ENCODE measurements at places on chromosomes 5 and 9.

- no peak for DNase-seq
Observed at GRCh38 chr9:129725795-129726251, 27.0 kb downstream of the PTGES start.

DNA sequence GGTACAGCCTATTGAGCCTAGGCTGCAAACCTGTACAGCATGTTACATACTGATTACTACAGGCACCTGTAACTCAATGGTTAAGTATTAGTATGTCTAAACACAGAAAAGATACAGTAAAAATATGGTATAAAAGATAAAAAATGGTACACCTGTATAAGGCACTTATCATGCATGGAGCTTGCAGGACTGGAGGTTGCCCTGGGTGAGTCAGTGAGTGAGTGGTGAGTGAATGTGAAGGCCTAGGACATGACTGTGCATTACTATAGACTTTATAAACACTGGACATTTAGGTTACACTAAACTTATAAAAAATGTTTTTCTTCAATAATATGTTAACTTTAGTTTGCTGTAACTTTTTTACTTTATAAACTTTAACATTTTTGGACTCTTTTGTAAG is 171.3 kb downstream of the SLC28A3 start:
- no peak for DNase-seq

- no peak for DNase-seq
Observed at GRCh38 chr5:133843911-133844310, 124.5 kb downstream of the C5orf15 start.

DNA sequence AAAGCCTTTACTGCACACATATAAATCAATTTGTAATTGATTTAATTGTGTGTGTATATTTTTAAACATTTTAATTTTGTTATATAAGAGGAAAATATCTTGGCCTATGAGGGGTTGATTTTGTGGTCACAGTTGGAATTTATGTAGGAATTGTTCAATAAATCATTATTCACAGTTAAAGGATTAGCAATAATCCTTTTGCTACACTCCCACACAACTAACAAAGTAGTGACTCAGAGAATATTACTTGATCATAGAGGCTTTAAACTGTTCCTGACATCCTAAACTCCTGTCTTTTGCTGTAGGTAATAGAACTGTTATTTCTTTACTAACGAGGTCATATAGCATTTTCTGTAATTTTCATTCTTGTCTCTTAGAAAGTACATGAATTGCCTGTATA is 95.5 kb downstream of the ZCCHC7 start:
- DNase-seq: no peak

GRCh38 chr5:95733107-95733665 is 2.0 kb downstream of the RHOBTB3 start:
- no peak for DNase-seq

DNA sequence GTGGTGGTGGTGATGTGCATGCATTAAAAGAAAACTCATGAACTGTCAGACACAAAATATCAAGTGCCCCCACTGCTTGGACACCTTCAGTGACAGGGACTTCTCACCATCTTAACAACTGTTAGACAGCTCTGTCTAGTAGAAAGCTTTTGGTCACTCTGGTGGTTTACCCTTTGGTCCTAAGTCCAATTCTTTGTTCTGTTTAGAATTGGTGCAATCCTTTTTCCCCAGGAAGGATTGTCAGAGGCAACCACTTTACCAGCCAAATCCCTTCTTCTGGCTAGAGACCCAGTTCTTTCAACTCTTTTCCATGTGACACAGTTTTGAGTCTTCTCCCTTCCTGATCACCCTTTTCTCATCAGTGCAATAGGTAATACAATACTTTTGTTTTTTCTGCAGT is 140.2 kb downstream of the SEC61B start:
- no peak for DNase-seq

DNA sequence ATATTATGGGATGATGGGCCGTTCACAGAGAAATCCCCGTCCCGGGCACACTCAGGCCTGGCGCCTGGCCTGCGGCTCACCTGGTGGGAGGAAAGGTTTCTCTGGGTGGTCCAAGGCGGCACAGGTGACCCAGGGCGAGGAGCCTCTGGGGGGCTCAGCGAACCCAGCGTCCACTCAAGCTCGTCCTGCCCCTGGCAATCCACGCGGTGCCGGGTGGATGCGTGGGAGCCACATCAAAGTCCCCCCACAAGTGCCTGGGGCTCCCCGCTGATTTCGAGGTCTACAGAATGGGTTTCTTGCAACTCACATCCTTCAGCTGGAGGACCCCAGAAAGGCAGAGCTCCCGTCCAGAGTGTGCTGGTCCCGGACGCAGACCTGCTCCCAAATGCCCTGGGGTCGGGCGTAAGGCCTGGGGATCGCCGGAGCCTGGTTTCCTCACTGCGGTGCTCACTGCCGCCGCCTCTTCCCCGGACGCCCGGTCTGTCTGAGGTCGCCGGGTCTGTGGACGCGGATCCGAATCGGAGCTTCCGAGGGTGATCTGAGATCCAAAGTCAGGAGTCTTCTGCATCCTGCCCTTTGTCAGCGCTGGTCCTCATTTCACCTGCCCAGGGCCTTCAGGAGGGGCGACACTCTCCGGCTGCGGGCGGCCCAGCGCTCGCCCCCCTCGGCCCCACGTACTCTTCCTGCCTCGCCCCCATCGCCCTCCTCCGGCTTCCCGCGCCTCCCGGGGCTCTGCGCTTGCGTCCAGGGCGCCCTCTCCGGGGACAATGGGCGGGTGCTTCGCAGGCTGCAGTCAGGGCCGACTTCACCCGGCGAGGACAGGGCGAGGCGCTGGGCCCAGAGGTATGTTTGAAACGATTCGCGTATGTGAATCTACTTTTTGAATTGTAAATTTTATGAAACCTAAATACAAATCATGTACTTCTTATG is 20.0 kb upstream of the RUFY1 start:
- peak; percentile 36 for DNase-seq

- no peak for DNase-seq
Observed at GRCh38 chr9:124222918-124223720, 34.6 kb upstream of the NEK6 start.

DNA sequence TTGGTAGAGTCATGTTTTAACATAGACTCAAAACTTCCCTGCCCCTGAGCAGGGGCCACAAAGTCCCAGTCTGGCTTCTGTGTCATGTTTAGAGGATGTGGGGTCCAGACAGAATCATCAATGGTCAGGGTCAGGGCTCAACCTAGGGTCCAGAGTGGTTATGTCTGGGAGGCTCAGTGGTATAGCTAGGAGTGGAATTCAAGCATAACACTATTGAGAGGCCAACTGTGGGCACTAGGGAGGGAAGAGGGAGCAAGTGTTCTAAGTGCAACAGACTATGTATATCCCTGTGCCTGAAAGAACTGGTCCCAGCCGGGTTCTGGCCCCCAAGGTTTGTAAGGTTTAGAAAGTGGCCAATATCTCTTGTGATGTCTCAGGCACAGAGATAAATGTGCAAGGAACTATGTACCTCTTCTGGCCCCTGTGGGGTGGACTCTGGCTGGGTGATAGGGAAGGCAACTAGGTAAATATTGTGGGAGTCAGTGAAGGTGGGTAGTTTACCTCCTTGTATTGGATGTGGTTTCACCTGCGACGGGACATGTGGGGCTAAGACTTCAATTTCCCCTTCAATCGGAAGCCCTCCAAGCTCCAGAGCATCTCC is 14.0 kb downstream of the MYORG start:
- no peak for DNase-seq

GRCh38 chr5:23208959-23209431 is 298.4 kb upstream of the PRDM9 start:
- no peak for DNase-seq

DNA sequence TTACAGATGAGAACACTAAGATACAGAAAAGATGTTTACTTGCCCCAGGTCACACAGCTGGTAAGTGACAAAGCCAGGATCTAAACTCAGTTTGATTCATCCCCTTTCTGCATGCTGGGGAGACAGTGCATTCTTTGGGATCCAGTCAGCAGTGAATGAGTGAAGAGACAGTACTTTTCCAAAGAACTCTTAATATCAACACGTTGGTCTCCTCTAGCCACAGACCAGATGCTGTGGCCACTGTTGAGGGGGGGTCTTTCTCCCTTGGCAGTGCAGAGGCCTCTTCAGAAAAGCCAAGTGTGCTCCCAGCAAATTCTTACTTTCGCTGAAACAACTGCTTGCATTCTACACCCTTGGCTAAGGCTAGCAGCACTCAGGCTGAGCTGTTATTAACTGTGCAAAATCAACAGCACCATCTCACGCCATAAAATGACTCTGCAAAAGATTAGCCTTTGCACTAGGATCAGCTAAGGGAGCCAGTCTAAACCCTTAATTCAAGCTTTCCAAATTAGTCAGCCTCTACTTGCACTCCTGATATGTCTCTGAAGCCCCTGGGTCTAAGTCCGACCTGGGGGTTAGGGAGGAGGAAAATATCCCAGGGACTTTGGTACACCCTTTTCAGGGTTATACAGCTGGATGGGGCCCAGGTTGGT is 4.8 kb upstream of the TMEM171 start:
- DNase-seq: no peak

DNA sequence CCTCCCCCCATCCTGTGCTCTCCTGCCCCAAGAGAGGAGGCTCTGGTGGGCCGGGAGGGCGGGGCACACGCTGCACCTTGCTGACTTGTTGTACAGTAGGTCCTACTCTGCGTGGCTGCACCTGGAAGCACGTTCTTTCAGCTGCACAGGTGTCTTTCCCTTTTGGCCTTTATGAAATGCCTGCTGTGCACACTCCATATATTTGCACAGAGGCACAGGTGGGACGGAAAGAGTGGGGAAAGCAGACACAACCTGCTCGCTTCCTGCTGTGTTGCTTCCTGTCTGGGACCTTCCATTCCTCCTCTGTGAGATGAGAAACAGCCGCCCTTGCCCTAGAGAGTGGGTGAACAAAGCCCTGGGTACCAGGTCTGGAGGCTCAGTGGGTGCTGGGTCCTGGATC is 4.8 kb downstream of the USP20 start:
- DNase-seq: no peak

DNA sequence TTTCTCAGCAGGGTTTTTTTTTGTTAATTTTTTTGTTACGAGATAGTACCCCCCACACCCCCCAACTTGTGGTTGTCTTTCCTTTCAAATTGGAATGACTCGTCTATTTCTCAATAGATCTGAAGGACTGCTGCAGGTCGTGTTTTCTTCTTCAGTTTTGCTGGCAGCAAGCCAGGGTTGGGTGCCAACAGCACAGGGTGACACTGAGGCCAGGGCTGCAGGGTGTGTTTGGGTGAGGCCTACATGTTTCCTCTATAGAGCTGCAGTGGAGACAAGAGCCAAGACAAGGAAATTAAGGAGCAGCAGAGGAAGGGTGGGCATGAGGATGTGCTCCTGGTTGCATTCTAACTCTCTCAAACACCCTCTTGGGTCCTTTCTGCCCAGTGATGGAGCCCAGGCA is 52.2 kb downstream of the NXNL2 start:
- DNase-seq: no peak

- DNase-seq: no peak
Observed at GRCh38 chr5:81724571-81724970, 26.3 kb downstream of the SSBP2 start.

DNA sequence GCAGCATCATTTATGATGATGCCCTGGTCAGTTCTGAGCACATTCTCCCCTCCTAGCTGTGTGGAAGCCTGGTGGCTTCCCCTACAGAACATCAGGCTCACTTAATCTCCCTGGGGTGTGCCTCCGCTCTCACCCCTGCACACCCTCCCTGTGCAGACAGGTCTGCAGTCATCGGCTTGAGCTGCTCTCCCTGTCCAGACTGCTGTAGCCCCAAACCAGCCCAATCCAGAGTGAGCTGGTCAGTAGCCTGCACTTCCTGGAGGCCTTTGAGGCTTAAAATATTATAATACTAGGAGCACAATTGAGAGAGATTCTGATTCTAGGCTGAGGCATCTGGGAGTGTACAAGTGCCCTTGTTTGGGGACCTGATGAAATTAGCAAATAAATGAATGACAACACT is 60.2 kb downstream of the PPARGC1B start:
- DNase-seq: no peak

DNA sequence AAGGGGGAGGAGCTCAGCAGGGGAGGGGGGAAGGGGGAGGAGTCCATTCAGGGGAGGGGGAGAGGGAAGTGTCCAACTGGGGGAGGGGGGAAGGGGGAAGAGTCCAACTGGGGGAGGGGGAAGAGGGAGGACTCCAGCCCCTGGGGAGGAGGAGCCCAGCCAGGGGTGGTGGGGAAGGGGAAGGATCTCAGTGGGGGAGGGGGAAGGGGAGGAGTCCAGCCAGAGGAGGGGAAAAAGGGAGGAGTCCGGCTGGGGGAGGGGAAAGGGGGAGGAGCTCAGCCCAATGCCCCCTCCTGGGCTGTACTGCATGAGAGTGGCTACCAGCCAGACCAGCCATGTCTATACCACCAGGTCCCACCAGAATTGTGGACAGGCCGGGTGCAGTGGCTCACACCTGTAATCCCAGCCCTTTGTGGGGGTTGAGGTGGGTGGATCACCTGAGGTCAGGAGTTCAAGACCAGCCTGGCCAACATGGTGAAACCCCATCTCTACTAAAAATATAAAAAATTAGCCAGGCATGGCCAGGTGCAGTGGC is 30.6 kb upstream of the ADAMTS2 start:
- DNase-seq: no peak

DNA sequence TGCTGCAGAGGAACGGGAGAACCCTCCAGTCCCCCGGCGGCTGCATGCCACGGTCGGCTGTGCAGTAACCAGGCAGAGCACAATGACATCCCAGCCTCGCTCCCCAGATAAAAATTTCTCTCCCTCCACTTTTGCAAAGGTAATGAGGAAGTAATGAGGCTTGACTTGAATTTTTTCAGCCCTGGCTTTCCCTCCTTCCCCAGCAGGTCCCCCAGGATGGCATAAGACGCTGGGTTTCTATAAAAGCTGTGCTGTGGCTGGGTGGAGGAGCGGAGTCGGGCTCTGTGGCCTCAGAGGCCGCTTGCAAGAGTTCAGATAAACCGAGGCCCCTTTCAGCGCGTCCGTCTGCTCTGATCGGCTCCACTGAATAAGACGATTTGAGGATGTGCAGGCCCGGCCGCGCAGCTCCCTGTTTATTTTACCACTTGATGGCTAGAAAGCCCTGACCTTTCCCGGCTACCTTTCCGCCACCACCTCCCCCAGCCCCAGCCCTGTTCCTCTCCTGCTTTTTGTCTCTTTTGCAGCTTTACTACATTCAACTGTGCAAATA is 351.9 kb upstream of the IRX2 start:
- no peak for DNase-seq

DNA sequence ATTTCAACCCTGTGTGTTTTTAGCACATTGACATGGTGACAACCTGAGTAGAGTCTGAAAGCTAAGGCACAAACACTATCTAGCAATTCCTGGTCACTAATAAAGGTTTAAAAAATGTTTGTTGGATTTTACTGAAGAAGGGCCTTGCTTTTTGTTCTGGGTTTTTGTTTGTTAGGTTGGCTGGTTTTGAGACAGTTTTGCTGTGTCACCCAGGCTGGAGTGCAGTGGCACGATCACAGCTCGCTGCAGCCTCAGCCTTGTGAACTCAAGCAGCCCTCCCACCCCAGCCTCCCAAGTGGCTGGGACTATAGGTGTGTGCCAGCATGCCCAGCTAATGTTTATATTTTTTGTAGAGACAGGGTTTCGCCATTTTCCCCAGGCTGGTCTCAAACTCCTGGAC is 39.0 kb downstream of the PRKACG start:
- DNase-seq: no peak

All from stimulated activated CD8-positive, alpha-beta memory T cell treated with anti-CD3 and anti-CD28 coated beads, Interleukin-4, amount 100 ng/mL, for 1 hour (primary cell).